Sigmoid colon (tissue), 7 donors: ENCODE measurements at places on chromosomes 1 and 21.

GRCh38 chr1:53458634-53459033 is 565 bp upstream of the DMRTB1 start:
- no peak for DNase-seq

DNA sequence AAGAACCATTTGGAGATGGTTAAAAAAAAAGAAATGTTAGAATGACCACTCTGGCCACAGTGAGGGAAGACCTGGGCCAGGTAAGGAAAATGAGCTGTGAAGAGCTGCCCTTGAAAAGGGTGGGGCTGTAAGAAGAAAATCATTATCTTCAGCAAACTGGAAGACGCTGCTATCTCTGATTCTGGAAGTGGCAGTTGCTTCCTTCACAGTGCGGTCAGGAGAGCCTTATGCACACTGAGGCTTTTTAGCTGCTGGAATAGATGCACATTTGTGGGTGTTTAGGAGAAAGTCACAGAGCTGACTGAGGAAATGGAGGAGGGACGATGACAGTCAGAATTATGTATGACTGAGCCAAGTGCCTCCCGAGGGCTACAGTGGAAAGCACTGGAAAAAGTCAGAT is 91.6 kb downstream of the TBX19 start:
- DNase-seq = no peak

- no peak for DNase-seq
These were observed 24.8 kb downstream of the HSD3B1 start for GRCh38 chr1:119531606-119532323.

DNA sequence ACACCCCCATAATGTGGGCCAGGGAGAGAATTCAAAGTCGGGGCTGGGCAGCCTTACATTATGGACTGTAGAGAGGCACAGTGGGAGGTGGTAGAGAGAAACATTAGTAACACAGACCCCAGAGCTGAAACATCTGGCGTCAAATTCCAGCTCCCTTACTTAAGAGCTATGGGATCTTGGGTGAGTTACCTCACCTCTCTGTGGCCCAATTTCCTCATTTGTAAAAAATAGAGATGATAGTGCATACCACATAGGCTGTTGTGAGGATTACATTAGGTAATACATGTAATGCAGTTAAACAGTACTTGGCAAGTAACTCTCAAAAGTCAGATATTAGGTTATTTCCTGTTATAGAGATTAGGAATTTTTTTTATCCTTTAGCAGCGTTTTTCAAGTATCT is 160.5 kb upstream of the KIAA0040 start:
- no peak for DNase-seq

- no peak for DNase-seq
These were observed 84.2 kb downstream of the ADSS2 start for GRCh38 chr1:244367399-244368114.

DNA sequence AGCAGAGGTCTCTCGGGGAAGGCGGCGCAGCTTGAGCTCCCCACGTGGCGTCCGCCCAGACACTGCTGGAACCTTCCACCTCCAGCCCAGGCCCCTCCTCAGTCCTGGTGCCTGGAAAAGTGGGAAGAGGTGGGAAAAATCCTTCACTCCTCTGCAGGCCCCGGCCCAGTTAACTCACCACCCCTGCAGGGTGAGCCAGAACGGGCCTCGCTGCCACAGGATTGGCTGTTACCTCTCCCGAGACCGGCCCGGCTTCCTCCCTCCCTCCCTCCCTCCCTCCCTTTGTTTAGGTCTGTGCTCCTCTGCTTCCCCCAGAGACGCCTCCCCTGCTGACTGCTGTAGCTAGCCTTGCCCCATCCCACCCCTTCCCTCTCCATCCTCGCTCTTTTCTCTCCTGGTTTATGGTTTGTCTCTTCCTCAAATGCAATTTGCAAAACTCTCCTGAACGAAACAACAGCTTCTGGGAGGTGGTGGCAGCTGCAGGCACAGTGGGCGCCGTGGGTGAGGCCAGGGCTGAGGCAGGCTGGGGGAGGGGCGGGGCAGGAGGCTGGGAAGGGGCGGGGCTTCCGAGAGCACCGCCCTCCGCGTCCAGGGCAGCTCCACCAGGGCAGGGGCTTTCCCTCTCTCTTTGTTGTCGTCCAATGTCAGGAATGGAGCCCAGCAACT is 6.5 kb downstream of the CAPN9 start:
- no peak for DNase-seq

DNA sequence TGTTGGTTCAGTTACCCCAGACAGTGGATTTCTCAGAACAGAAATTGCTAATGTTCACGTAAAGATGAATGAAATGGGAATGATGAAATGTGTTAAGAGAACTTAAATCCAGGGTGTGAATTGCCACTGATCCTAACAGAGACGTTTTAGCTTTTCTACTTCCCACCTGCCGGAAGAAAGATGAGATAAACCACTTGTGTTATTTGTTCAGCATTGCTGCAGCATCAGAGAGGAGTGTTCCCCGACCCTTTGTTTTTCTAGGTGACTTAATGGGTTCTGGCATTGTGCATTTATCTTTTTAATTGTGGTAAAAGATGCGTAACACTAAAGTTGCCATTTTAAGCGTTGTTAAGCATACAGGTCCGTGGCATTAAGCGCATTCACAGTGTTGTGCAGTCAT is 122.3 kb downstream of the GALNT2 start:
- DNase-seq = no peak

DNA sequence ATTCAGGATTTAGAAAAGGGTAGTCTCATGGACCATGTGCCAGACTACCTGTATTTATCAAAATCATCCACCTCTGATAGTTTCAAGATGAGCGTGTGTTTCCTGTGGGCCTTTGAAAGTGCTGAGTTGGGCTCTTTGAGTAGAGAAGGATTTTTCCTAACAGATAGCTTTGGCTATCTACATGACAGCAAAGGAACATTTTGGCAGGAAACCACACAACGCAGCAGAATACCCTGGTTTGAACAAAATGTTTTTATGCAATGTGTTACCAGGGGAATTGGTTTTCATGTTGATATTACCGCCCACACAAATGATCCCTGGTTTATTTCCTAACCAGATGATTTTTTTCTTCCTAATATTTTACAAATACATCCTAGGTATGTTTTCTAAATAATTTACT is 431.4 kb downstream of the NEGR1 start:
- DNase-seq = peak; percentile 70

GRCh38 chr1:244291236-244292201 is 160.2 kb downstream of the ADSS2 start:
- no peak for DNase-seq
